ENCODE measurements at places on chromosomes 13 and 19.

DNA sequence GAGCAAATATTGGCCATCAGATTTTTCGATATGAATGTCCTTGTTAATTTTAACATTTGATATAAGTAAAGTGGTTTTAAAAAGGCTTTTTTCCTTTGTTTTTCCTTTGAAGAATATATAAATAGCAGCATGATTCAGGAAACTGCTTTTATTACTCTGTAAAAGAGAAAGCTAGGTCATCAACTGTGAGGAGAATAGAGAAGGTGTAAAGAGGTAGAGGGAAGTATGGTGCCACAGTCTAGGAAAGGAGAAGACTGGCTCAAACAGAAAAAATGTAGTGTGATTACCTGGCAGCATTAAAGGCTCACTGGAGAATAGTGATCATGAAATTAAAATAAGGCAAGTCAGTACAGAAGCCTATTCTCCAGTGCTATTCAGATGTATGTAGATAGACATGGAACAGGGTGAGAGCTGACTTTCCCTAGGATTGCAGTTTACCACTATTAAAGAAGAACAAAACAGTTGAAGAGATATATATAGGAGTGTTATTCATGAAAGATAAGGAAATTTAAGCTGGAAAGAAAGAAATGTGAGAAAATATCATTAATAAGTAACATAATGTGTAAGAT lies 1115.9 kb upstream of the PCDH9 start:
- no peak for DNase-seq

DNA sequence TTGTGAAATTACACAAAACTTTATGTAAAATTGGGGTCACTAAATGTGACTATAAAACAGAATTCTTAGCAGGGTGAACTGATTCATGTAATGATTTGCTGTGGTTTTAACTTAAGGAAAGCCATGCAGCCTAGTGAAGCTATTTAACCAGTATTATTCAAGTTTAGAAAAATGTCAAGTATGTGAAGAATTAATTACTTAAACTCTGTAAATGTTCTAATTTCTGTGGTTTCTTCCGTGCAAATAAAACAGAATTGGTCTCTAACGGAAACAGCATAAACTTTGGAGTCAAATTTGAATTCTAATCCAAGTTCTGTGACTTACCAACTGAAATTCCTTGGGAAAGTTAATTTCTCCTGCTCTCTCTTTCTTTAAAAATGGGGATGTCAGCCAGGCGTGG lies 13.3 kb downstream of the CDC16 start:
- no peak for DNase-seq

GRCh38 chr13:33033051-33033812 lies 17.0 kb downstream of the KL start:
- no peak for DNase-seq

DNA sequence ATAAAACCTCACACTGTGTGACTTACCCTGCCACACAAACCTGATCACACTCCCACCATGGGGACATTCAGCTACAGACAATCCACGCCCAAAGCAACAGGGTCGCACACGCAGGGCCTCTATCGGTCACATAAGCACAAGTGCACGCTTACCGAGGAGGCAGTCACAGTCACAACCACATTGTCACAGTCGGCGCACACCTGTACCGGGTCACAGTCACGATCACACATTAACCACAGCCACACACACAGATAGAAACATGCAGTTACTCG lies 579 bp downstream of the ZNF566 start:
- DNase-seq = peak; percentile 67

DNA sequence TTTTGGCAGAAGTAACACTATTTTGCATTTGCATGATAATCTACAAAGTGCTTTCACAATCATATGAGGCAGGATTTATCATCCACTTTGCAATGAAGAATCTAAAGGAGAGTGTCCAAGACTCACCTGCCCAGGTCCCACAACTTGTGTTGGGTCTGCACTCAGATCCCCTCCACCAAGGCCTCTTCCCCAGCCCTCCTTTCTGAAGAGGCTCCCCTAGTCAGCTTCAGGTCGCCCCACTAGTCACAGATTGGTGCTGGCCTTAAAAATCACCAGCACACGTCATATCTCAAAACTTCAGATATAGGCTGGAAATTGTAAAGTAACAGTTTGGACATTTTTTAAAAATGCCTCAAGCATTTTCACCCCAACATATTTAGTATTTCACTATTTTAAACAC lies 17.5 kb downstream of the ATP7B start:
- no peak for DNase-seq

DNA sequence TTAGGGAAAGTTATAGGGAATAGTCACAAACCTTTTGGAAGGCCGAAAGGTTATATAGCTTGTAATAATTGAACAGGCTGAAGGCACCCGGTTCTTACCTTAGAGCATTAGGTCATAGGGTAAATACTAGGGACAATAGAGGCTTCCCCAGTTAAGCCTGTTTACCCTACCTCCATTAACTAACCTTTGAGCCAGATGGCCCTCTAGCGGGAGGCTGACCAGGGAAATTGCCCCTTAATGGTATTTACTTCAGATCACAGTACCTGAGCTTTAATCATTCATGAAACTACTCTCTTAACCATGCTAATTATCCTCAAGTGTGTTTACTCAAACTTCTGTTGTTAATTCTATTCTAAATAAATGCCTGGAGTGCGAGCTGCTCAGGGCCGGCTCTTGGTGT lies 20.4 kb upstream of the ZNF83 start:
- DNase-seq = peak; percentile 97

- DNase-seq = no peak
These were observed 78.6 kb downstream of the ABCC4 start for GRCh38 chr13:95222733-95223018.

- DNase-seq = peak; percentile 2
These were observed 95.6 kb upstream of the HTR2A start for GRCh38 chr13:46992383-46992952.

DNA sequence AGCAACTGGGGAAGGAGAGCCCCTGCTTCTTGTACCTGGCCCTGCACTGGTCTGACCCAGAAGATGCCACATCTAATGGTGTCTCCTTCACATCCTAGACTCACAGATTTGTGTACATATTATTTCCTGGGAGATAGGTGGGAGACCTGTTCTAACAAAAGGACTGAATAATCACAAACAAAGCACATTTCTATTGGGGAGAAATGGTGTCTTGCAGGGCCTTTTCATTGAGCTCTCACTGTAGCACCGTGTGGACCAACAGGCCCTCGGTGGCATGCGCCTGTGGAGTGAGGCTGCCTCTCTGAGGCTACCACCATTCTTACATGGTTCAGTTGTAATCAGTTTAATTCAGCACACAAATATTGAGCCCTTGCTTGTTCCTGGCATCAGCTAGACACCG lies 989 bp upstream of the SACS start:
- no peak for DNase-seq

DNA sequence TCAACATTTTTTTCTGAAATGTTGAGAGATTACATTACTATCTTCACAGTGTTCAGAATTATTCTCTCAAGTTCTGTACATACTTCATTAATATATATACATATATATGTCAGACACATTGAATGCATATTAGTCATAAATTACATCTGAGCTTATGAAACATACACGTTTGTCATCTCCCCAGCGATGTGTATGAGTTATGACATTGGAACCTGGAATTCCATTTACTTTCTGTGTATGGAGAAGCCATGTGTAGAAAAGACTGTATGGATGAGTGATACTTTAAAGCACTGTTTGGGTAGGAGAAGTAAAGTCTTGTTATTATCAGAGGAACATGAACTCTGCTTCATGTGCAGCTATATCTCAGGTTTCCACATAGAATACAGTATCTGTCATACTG lies 167.2 kb downstream of the FGF14 start:
- DNase-seq = no peak

DNA sequence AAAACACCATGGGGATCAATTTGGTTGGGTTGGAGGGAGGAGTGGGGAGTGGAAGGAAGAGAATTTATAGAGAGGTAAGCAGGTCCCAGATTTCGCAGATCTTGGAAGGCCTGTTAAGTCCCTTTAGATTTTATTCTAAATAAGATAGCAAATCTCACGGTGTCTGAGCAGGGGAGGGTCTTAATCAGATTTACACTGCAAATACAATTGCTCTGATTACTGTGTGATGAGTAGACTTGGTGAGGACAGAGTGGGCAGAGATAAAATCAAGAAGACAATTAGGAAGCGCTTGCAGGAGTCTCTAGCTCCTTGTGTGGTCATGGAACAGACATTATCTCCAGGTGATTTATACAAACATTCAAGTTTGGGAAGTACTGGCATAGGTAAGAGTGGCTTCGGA lies 126.0 kb downstream of the GPC6 start:
- no peak for DNase-seq

GRCh38 chr19:4108767-4109625 lies 14.9 kb downstream of the MAP2K2 start:
- DNase-seq = no peak

DNA sequence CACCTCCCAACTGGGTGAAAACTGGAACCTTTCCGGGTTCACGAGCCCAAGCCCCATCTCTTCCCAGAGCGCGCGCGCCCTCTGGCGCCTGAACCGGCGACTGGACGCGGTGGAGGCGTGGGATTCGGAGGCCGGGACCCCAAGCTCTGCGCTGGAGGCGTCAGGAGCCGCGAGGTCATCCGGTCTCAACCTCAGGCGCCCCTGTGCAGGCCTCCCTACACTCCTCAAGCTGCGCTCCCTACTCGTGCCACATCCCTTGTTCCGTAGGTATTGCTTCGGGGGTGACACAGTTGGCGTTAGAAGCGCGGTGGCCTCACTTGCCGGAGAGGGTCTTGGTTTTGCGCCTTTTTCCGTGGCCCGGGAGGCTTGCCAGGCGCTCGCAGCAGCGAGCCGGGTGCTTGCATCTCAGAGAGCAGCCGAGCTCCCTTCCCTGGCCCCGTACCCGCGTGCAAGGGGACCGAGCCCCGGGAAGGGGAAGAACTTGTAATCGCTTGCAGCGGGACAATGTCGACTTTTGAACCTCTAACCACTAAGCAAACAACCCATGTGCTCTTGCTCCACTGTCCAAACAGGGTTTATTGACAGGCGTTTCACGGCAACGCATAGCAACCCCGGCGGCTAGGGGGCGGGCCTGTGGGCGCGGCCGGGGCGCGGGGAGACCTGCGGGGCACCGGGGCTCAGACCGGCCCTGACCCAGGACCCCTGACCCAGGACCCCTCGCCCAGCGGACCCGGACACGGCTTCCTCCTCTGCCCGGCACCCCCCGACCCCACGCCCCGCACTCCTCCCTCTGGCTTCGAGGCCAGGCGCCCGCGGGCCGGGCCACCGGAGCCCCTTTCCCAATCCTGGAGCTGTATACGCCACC lies 8.5 kb downstream of the CDX2 start:
- peak; percentile 91 for DNase-seq

GRCh38 chr19:12139269-12139668 lies 881 bp downstream of the ZNF20 start:
- DNase-seq = no peak

GRCh38 chr13:41978007-41978406 lies 17.1 kb upstream of the VWA8 start:
- DNase-seq = no peak

DNA sequence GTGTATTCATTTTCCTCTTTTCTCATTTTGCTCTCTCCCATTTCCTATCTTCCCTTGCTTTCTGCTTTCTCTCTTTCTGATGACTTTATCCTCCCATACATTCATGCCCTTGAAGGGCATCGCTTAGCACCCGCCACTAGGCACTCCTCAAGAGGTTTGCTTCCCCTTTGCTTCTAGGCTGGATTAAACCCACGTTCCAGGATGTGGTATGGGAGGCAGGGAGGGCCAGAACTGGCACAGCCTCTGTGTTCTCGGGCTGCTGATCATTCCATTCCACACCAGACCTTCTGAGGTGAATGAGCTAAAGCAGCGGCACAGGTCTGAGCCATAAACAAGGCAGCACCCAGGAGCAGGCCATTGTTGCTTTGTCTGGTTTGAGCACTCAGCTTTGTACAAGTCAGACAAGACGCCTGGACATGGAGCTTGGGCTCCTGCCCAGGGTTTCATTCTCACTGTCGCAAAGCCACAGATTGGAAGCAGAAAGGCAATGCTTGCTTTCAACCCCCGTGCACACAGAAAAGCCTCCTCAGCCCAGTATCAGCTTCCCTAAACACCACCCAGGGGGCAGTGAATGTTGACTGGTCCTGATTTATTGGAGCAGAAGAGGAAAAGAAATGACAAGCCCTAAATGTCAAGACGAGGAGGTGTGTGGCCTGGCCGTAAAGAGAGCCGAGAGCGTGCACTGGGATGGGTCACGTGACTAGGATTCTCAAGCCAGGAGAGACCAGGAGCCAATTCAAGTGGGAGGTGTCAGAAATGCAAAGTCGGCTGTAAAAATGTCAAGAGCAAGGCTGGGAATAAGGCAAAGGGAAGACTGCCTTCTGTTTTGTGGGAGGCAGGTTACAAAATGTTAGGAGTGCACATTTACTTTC lies 218.0 kb upstream of the SERP2 start:
- no peak for DNase-seq

DNA sequence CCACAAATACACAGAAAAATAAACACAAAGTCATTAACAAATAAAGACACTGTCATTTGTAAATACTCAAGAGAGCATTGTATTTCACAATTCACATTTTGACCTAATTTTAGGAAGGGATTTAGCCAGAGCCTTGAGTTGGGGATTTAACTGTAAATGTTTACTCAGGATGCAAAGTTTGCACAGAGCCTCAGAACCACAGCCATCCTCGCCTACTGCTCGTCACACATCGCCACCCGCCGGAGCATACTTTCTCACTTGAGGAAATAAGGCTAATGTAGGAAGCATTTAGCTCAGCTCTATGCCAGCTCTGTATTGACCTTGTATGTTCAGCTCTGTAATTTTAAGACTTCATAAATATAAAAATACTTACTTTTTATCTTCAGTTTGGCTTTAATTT lies 442.7 kb downstream of the OXGR1 start:
- DNase-seq = peak; percentile 43

- no peak for DNase-seq
These were observed 10.4 kb upstream of the JUND start for GRCh38 chr19:18291590-18292461.

- no peak for DNase-seq
These were observed 97.9 kb upstream of the SLC7A1 start for GRCh38 chr13:29693275-29693945.

GRCh38 chr19:42228641-42229040 lies 8.5 kb downstream of the ZNF526 start:
- DNase-seq = no peak
